ENCODE measurements at places on chromosomes 5 and 9.

DNA sequence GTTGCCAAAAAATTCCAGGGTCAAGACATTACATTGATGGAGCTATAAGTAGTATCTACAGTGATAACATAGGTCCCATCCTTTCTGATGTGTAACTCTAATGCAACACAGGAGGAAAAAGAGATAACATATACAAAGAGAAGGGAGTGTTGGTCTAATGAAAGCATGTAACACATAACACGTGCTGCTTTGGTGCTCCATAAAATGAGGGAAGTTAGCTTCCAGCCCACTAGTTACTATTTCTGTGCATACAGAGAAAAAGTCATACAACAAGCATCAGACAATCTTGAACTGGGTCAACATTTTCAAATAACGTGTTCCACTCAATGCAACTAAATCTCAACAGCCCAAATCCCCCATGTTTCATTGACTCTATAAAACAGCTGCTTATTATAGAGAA is 11.7 kb downstream of the MLLT3 start:
- DNase-seq: no peak

GRCh38 chr9:97604901-97605645 is 28.1 kb downstream of the TSTD2 start:
- no peak for DNase-seq

GRCh38 chr5:55176176-55176818 is 3.3 kb upstream of the CDC20B start:
- DNase-seq: peak; percentile 48

DNA sequence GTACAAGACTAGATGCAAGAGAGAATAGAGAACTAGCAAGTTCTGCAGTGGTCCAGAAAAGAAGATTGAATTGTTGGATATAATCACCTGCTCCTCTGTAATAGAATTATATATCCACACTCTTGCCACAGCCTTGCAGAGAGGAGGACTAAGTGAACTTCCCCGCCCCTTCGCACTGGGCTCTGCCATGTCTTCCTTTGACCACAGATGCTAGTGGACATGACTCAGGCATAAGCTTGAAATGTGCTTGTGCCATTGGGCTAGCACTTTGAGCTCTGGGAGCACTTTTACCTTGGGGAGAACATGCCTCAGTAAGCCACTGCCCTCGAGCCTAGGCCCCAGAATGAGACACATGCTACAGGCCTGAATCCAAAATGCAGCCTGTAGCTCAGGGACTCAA is 113.5 kb upstream of the RASA1 start:
- no peak for DNase-seq

GRCh38 chr5:61801174-61801573 is 469.1 kb downstream of the ZSWIM6 start:
- DNase-seq: no peak

DNA sequence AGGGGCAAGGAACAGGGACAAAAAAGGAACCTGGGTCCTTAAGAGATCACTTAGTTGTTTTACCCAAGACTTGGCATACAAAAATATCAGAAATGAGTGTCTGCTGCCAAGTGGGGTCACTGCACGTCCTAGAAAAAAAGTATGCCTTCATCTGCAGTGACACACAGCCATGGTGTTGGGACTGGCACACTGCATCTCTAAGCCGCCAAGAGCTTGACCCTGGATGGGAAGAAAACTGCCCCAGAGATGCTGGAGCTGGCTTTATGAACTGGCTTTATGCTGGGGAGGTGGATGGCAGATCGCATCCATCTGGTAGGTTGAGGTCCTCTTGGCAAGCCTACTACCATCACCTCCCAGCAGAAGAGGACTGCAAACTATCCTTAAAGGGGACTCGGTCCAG is 51.7 kb downstream of the IRF1 start:
- no peak for DNase-seq

DNA sequence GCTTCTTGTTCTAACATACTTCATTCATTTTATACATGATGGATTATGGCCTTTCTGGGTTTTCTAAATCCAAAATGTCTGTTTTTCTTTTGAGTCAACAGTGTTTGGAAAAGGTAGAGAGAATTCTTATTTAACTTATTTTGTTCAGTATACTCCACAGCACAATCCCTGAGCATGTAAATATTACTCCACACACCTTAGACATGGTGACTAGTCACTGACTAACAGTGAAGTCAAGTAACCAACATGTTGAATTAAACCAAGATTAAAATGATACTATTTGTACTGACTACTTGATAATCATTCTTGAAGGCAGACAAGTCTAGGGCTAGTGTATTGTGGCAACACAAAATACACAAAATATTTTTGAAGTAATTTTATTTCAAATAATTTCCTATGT is 55.0 kb downstream of the HAPLN1 start:
- no peak for DNase-seq

DNA sequence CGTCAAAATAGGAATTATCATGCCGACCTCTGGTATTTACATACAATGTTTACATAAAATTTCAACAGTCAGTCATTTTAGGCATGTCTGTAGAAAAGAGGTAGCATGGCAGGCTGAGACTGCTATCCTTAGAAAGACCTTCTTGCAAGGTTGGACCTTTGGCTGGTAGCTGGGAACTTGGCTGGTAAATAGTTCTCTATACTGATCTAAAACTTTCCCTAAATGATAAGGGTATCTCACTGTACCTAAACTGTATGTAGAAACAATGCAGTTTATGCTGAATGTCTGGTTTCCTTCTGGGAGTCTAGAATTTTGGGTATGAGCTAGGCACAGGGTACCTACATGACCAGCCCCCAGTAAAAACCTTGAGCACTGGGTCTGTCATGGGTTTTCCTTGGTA is 18.0 kb downstream of the FEM1C start:
- DNase-seq: no peak

DNA sequence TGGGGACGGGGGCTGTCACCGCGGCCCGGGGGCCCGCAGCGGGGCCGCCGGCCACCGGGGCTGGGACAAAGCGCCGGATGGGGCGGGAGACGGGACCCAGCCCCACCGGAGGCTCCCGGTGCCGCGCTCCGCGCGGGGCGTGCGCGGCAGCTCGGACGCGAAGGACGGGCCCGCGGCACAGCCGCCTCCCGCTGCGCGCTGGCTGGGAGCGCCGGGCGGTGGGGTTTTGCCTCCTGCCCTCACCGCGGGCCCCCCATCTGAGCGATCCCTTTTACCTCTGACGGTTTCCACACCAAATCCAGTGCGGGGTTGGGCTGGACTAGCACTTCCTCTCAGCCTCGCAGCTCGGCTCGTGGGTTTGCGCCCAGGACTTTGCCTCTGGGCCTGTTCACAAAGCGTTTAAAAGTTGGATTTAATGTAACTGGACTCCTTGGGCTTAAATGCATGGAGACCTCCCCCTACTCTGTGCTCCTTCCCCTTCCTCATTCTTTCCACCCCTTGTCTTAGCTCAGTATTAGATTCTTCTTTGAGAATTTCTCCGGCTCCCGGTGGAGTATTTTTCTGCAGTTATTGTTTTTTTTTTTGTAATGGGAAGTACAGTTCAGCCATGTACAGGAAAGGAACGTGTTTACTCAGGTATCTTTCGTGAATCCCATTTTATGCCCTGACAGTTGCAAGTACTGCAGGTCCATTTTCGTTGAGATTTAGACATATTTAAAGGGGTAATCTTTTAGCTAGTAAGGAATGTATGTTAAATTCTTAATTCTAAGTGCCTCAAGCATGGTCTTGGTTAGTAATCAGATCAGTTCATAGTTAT is 691 bp downstream of the FCHO2 start:
- peak; percentile 68 for DNase-seq

GRCh38 chr5:1546556-1546955 is 22.8 kb upstream of the LPCAT1 start:
- no peak for DNase-seq

- no peak for DNase-seq
These were observed 24.7 kb downstream of the POU4F3 start for GRCh38 chr5:146363161-146363874.

DNA sequence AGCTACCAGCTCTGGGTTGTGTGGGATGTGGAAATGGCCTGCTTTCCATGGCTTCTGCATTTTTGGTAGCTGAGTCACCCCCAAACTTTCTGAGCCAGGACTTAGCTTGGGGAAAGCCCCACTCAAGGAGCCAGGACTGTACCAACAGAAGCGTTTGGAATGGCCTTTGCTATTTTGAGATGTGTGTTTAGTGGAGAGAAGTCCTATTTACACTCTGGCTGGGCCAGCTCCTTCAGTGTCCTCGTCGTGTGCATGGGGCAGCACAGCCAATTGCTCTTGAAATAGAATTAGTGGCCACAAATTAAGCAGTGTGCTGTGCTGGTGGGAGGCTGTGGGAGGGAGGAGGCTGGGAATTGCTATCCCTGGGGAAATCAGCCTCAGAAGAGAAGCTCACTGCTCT is 51.6 kb downstream of the ENTREP1 start:
- peak; percentile 51 for DNase-seq

DNA sequence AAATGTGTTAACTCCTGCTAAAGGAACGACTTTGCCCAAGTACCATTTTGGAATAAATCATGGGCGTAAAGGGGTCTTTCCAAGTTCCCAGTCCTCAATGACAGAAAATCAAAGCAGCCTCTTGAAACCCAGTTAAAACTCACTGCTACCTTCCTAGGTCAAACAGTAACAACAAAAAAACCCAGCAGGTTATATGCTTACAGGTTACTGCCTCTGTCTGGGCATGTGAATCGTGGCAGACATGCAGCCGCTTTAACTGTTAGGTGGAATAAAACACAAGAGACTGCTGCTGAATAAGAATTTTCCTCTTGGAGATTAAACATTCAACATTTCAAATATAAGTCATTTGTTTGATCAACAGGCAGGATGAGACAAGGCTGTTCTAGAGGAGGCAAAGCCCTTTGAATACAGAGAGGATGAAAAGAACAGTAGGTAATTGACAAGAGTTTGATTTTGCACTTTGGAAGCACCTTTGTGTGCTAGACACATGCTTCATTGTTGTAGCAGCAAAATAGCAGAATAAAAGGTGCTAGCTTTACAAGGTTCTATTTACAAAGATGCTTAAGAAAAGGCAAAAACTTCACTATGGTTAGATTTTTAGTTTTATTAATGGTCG is 319.4 kb downstream of the NDUFS4 start:
- no peak for DNase-seq

GRCh38 chr9:113317777-113318176 is 14.6 kb upstream of the RNF183 start:
- no peak for DNase-seq

- DNase-seq: no peak
These were observed 221.5 kb downstream of the PAX5 start for GRCh38 chr9:36812556-36812955.

- DNase-seq: no peak
These were observed 24.8 kb downstream of the GRIA1 start for GRCh38 chr5:153515301-153515700.

GRCh38 chr9:101451498-101451897 is 15.9 kb upstream of the ALDOB start:
- DNase-seq: no peak

DNA sequence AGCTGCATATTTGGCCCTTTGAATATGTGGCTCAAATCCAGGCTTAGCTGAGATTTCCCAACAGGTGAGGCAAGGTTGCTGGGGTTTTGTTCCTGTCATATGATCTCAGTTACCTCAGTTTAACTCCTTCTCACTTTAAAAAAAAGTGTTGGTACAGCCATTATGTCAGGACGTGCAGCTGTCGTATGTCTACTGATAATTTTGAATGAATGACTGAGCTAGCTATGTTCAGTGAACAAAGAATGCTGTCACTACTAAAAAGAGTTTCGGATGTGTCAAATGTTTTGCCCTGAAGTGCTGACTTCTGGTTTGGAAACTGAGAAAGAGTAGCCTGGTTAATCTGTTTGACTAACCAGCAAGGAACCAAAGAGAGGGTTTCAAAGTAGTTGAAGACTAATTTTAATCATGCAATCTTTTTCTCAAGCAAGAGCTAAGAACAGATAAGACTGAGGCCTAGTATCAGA is 106.3 kb upstream of the NR3C1 start:
- no peak for DNase-seq

Data from left ventricle myocardium superior (tissue), 1 donor.